ENCODE measurements at places on chromosomes 13 and 19.

DNA sequence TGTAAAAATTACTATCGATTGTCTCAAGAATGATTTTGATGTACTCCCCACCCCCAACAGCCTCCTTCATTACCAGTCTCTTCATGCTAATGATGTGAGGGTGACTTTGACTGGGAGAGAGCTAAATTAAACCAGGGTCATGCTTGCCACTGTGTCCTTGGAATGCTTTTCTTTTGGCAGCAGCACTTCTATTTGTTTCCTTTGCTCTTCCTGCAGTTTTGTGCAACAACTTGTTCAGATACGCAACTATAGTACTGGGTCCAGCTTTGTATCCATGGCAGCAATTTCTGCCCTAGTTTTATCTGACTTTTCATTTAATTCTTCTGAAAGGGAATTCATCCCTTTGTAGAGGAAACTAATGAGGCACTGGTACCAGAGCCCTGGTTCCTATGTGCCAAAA lies 2792.1 kb downstream of the PCDH9 start:
- DNase-seq: no peak

DNA sequence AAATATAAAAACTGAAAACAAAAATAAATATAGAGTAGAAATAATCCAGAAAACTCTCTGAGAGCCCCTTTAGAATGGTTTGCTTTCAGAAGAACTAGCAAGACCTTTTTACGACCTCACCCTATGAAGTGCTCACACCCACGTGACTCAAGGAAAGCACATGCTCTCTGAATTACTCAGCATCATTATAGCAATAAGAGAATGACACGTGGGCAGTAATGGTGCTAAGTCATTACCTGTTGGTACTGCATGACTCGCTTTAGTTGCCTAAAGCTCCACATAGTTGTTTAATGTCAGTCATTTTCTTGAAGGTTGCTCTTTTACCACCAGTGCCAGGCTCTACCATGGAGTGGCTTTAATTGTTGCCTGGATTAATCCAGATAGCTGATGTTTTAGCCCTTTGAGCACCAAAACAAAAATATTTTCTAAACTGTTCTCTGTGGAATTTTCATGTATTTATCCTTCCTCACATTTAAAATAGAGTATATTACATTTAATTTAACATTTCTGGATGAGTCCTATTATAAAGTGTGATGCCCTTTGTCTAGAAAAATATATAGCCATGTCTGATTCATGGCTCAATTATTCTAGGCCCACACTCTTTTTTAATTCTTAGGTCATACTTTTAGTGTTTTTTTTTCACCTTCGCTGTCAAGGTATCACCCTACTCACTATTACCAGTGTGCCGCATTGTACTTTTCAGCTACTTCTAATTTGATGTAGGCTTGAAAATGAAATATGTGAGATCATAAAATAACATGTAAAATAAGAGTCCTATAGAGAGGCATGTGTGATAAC lies 56.8 kb downstream of the THSD1 start:
- no peak for DNase-seq

- DNase-seq: no peak
Observed at GRCh38 chr13:29852472-29853054, 2.1 kb upstream of the UBL3 start.

- no peak for DNase-seq
Observed at GRCh38 chr19:44758596-44758995, 10.1 kb downstream of the BCL3 start.
